ENCODE measurements at places on chromosomes 7 and 10. TPM values are rescaled to one million over a fixed set of nuclear protein-coding genes. Genes with fewer than 3 reads are reported as not detected.

DNA sequence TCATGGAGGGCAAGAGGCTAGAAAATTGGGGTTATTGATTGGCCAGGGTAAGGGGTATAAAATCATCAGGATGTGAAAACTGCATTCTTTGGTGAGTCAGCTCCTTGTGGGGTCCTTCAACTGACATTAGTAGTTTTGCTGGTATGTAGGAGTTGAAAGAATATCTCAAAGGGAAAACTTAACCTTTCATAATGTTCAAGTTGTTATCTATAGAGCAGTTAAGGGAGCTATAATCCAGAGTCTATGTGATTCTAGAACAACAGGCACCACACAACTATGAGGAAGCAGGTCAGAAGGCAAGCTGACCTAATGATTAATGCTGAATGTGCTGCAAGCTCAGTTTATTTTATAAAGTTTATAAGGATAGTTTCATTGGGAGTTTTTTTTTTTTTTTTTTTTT, 13.7 kb downstream of the PRPS1L1 start:
- H3K4me1 ChIP-seq: no peaks in the 10 kb centered on the region
- no peak overlapping the region for H3K27ac ChIP-seq
- H3K27me3 ChIP-seq: no peaks in the 10 kb centered on the region
- no peaks in the 10 kb centered on the region for H3K36me3 ChIP-seq
- H3K4me3 ChIP-seq: no peak overlapping the region
- DNase-seq: no peak

DNA sequence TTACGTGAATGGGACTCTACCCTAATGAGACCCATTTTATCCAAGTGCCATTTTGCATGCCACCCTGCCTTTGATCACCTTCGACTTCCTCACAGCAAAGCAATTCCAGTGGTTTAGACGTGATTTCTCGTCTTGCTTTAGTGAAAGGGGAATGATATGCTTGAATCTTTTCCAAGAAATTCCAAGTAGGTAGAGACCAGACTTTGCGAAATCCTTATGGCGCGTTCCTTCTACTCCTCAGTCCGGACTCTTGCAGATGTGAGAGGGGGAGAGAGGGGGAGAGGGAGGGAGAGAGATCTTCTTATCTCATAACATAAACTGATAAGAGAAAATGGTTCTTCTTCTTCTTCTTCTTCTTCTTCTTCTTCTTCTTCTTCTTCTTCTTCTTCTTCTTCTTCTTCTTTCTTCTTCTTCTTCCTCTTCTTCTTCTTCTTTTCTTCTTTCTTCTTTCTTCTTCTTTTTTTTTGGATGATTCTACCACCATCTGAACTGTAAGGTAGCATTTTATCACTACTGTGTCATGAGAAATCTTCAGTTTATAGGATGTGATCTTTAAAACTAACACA, 883 bp downstream of the SPAG6 start:
- no peaks in the 10 kb centered on the region for H3K4me1 ChIP-seq
- H3K36me3 ChIP-seq: no peaks in the 10 kb centered on the region
- no peak for DNase-seq
- no peak overlapping the region for H3K4me3 ChIP-seq

- no peaks in the 10 kb centered on the region for H3K27me3 ChIP-seq
- no peaks in the 10 kb centered on the region for H3K4me1 ChIP-seq
- DNase-seq: no peak
- H3K36me3 ChIP-seq: no peaks in the 10 kb centered on the region
- no peak overlapping the region for H3K27ac ChIP-seq
Observed at GRCh38 chr10:11687779-11688447, 54.3 kb upstream of the ECHDC3 start.

GRCh38 chr7:102917436-102918353, 4.9 kb downstream of the LRRC17 start:
- H3K4me3 ChIP-seq: no peak overlapping the region
- peak overlapping the region; percentile 71 for H3K27ac ChIP-seq
- peaks cover 9% of the 10 kb centered on the region for H3K4me1 ChIP-seq
- no peaks in the 10 kb centered on the region for H3K36me3 ChIP-seq

Gene NUP205
- total RNA-seq: 33.9 TPM

Gene TFAM
- 20.0 TPM for total RNA-seq

Measured in aorta (tissue), 5 donors.